ENCODE measurements at places on chromosomes 1 and 21. TPM values are rescaled to one million over a fixed set of nuclear protein-coding genes. Genes with fewer than 3 reads are reported as not detected.

The CNIH3 gene
- total RNA-seq = 0.64 TPM

The OLIG1 gene
- not detected for total RNA-seq

The PAQR7 gene
- 20.7 TPM for total RNA-seq

The EXTL1 gene
- not detected for total RNA-seq

The IRF2BP2 gene
- total RNA-seq = 80.3 TPM

The CATSPER4 gene
- under 0.01 TPM for total RNA-seq

GRCh38 chr1:11731691-11732283 is 4.1 kb upstream of the AGTRAP start:
- DNase-seq = no peak

DNA sequence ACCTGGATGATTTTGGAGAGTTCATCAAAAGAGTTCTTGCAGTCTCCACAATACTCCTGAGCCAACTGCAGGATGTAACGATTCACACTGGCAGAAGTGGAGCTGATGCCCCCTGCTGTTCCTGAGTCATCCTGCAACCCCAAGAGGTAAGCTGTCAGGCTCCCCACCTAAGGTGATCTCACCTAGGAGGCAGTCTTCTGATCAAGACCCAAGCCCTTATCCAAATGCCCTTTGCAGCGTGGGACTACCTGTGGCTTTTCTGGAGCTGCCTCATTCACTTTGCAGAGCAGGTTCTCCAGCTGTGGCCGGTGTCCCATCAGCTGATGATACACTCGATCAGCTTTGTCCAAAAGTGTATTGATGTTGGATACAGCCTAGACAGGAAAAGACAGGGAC is 96.4 kb downstream of the UBR4 start:
- peak; percentile 60 for DNase-seq

GRCh38 chr1:93345633-93346420 is at the start of gene DR1:
Gene DR1 (plus strand): TSS chr1:93345907. CDS start chr1:93346646, 739 bp downstream.
- peak; percentile 86 for DNase-seq

GRCh38 chr1:72557446-72558049 is 275.2 kb upstream of the NEGR1 start:
- DNase-seq = peak; percentile 10

- DNase-seq = no peak
Observed at GRCh38 chr1:64850846-64851245, 106.0 kb downstream of the RAVER2 start.

DNA sequence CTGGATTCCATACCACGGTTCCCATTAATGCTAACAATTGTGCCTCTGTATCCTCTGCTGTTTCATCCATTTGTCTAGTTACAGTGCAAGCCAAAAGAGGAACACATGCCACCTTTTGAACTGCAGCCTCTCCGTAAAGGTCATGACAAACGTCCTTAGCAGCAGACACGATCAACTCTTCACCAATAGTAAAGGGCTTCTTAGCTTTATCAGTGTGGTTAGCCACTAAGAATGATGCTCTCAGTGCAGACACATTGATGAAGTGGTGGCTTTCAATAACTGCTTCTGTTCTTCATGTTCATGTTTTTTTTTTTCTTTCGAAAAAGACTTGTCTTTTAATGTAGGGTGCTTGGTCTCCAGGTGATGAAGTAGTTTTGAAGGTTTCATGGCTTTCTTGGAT is 14.3 kb downstream of the XPR1 start:
- DNase-seq = no peak

- no peak for DNase-seq
Observed at GRCh38 chr1:98002288-98002687, 81.5 kb upstream of the DPYD start.

GRCh38 chr1:151989211-151989862 is 4.3 kb downstream of the S100A10 start:
- peak; percentile 94 for DNase-seq

DNA sequence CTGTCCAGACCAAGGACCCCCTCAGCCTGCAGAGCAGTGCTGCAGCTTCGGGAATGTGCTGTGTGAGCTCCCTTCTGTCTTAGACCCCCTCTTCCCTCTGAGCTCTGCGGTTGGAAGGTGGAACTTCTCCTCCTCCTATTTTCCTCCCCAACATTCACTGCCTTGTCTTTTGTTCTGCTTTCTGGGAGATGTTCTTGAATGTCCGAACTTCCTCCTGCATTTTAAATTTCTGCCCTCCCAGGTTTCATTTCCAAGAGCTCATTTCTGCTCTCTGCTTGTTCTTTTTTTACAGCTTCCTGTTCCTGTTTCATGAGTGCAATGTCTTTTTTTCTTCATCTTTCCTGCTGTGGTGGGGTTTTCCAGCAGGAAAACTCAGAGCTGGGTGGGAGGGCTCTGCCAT is 29.3 kb downstream of the RRP1 start:
- no peak for DNase-seq

GRCh38 chr1:162028726-162029125 is 5.1 kb upstream of the OLFML2B start:
- peak; percentile 7 for DNase-seq

GRCh38 chr1:218850367-218850766 is 323.3 kb upstream of the LYPLAL1 start:
- no peak for DNase-seq

- no peak for DNase-seq
Observed at GRCh38 chr1:159829273-159829634, 2.6 kb downstream of the SLAMF8 start.

- DNase-seq = no peak
Observed at GRCh38 chr21:38987633-38988508, 182.1 kb downstream of the ETS2 start.

GRCh38 chr1:94609619-94610018 is 68.1 kb upstream of the F3 start:
- peak; percentile 82 for DNase-seq
